NCI-H446 (cell line): ENCODE measurements at places on chromosomes 16 and 17.

DNA sequence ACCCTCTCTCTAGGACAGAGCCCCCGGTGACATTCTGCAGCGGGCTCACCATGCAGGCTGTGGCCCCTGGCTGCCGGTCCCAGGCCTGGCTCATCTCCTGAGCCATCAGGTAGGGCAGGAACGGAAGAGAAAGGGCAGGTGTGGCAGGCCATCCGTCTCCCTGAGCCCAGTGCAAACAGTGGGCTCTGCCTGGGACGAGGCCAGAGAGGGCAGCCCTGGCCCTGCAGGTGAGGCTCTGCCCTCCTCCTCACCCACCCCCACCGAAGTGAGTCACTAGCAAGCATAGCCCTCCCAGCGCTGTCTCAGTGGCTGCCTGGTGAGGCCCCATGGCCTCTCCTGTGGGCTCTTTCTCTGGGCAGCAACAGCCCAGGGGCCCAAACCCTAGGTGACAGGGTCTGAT is 14.5 kb downstream of the OTOP3 start:
- no peak for DNase-seq

GRCh38 chr17:7729816-7730215 is 12.3 kb downstream of the DNAH2 start:
- no peak for DNase-seq

DNA sequence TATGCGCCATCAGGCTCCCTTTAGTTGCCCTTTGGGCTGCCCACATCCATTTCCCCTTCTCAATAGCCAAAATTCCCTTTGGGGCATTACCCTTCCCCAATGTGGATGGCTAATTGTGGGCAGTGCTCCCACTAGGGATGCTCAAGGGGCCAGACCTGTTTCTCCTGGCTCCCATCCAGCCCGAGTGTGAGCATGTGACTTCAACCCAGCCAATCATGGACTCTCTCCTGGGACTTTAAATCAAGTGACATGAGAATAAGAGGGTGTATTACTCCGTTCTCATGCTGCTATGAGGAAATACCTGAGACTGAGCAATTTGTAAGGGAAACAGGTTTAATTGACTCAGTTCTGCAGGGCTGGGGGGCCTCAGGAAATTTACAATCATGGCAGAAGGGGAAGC is 60.9 kb upstream of the WSB1 start:
- DNase-seq, result no peak

- no peak for DNase-seq
These were observed 6.1 kb downstream of the MINK1 start for GRCh38 chr17:4839221-4839620.

- no peak for DNase-seq
These were observed 188.7 kb downstream of the HS3ST3A1 start for GRCh38 chr17:13413001-13413400.

DNA sequence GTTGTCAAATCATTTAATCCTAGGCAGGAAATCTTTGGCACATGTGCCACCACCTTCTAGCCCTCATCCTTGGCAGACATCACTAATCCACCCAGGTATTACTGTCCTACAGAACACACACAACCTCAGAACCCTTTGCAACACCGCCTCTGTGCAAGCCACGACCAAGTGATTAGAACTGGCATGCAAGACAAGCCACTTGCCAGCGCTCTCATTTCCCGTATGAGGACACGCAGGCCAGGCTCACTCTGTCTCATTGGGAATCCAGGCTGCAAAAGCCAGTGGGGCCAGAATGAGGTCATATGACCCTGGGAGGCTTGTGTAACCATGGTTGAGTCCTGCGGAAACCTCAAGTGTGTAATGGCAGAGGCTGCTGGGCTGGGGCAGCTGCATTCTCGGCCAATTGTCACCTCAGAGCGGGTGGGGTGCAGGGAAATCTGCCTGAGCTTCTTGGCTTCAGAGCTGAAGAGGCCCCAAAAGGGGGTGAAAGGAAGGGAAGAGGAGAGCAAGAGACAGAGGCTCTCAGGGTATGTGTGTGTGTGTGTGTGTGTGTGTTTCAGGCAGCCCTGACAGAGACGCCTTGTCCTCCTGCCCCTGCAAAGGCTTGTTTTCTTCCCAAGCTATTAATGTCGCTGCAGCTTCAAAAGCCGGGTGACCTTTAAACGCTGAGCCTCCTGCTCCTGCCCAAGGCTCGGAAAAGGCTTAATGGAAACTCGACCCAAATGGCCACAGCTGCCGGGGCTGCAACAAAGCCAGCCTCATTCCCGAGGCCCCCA is 43.2 kb upstream of the MRPS23 start:
- DNase-seq, result no peak

DNA sequence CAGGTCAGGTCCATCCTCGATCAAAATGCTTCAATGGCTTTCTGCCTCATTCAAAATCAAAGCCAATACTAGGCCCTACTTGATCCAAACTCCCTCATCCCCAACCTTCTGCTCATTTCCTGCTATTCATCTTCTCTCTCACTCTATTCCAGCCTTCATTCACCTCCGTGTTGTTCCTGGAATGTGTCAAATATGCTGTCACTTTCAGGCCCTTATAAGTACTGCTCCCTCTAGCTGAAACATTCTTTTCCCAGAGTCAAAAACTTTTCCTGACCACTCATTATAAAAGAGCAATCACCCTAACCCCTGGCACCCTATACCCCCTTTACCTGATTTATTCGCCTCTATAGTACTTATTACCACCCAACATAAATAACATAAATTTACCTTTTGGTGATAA is 303.7 kb upstream of the PMFBP1 start:
- DNase-seq, result no peak

DNA sequence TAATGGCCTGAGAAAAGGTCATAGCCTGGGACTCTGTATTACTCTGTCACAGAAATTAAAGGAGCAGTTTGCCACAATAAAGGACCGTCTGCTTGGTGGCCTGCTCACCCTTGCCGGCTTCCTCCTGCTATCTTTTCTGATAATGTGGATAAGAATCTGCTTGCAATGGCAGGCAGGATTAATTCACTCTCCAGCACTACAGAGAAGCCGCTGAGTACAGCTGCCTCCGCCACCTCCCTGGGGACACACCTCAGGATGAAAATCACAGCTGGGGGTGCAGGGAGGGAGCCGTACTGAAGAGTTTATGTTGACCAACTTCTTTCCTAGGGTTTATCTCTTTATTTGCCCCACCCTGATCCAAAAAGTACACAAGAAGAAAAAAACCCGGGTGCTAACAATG is 245.9 kb upstream of the RPL38 start:
- DNase-seq, result no peak

DNA sequence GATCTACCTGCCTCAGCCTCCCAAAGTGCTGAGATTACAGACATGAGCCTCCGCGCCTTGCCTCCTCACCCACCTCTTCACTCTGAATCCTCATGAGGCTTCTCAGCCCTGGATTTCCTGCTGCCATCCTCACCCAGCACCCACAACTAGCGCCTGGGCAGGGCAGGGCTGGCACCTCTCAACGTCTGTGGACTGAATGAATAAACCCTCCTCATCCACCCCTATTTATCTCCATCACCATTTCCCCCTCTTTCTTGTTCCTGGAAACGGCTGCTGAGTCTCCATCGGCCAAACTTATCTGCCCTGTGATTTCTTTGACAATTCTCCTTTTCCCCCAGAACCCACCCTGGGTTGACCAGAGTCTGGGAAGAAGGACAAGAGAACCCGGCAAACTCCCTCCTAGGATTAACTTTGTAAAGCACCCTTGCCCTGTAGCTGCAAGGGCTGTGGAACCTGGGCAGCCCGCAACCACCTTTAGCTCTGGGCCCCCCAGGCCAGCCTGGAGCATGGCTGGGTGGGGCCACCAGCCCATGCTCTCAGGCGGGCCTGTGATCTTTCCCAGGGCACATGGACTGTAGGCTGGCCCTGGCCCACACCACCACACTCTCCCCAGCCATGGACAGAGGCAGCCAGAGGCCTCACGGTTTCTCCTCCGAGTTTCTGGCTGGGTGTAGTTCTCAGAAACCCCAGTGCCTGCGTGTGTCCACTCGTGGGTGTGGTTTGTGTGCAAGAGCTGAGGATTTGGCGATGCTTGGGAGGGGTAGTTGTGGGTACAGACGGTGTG is 2.4 kb downstream of the SPN start:
- no peak for DNase-seq

DNA sequence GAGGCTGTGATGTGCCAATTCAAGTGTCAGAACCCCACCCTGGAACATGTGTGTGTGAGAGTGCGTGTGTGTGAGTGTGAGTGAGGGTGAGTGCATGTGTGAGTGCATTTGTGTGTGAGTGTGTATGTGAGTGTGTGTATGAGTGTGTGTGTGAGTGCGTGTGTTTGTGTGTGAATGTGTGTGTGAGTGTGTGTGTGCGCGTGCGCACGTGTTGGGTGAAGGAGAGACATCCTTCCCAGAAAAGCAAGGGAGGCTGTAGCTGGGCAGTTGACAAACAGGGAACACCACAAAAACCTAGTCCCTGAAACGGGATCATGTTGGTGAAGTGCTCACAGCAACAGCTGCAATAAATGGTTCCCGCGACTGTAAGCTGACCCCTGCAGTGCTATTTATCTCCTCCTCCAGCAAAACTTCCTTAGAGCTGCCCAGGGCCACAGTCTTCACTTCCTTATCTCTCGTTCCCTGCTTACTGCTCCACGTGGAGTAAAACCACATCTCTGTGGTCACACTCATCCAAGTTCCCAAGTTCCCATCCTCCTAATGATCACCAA is 40.1 kb upstream of the RPL38 start:
- no peak for DNase-seq
